ENCODE measurements at places on chromosomes 6 and 20. TPM values are rescaled to one million over a fixed set of nuclear protein-coding genes. Genes with fewer than 3 reads are reported as not detected.

- no peaks in the 10 kb centered on the region for H3K36me3 ChIP-seq
- H3K27ac ChIP-seq: no peak overlapping the region
- H3K27me3 ChIP-seq: peaks cover 19% of the 10 kb centered on the region
- H3K4me3 ChIP-seq: no peak overlapping the region
Measured at GRCh38 chr20:17520583-17520982, 10.6 kb downstream of the BFSP1 start.

DNA sequence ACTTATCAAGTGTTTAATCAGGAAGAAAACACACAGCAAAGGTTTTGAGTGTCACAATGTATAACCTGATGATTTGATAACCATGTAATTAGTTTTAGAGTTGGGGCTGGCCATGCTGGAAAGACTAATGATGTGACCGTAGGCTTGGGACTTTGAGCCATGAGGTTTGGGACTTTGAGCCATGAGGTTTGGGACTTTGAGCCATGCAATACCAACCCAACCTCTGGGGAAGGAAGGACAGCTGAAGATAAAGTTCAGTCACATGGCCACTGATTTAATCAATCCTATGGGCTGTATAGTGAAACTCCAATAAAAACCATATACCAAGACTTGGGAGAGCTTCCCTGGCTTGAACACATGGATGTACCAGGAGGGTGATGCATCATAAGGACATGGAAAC is 32.8 kb downstream of the SLC35B3 start:
- no peak overlapping the region for H3K27ac ChIP-seq
- no peak overlapping the region for H3K4me3 ChIP-seq
- no peaks in the 10 kb centered on the region for H3K27me3 ChIP-seq
- H3K36me3 ChIP-seq: peaks cover 1% of the 10 kb centered on the region
- H3K4me1 ChIP-seq: no peaks in the 10 kb centered on the region

The THBD gene
- total RNA-seq: not detected

- no peak overlapping the region for H3K27ac ChIP-seq
- H3K27me3 ChIP-seq: no peaks in the 10 kb centered on the region
- no peaks in the 10 kb centered on the region for H3K4me1 ChIP-seq
- H3K4me3 ChIP-seq: no peak overlapping the region
- no peak for DNase-seq
Measured at GRCh38 chr6:145529582-145529981, 205.7 kb downstream of the EPM2A start.

- H3K27me3 ChIP-seq: peaks cover 4% of the 10 kb centered on the region
- H3K27ac ChIP-seq: no peak overlapping the region
- no peaks in the 10 kb centered on the region for H3K4me1 ChIP-seq
- no peak overlapping the region for H3K4me3 ChIP-seq
Measured at GRCh38 chr20:13821876-13822275, 37.0 kb downstream of the NDUFAF5 start.

DNA sequence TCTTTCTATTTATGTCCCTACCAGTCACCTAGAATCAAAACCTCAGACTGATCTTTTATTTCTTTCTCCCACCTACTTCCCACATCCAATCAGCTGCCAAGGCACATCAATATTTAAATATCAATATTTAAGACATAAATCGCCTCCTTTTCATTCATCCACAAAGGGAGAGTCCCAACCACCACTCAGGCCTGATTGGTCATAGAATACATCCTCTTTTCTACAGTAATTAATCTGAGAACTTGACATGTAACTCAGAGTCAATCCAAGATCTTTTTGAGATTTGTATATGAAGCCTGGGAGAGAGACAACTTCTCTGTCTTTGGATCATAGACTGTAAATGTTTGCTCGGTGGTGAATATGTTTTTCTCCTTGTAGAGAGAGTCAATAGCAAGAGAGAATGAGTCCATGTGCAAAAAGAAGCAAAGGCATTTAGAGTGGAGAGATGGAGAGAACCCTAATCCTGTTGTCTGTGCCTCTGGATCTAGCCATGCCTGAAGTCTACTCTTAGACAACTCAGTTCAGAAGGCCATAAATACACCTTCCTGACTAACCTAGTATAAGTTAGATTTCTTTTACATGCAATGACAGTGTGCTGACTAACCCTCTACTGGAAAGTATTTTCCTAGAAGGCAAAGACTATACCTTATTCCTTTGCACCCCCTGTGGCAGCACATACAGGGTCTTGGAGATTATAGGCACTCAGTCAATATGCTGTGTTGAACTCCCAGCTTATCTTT is 12.1 kb upstream of the NEDD9 start:
- H3K4me3 ChIP-seq: no peak overlapping the region
- peaks cover 5% of the 10 kb centered on the region for H3K4me1 ChIP-seq
- DNase-seq: no peak
- peaks cover 47% of the 10 kb centered on the region for H3K36me3 ChIP-seq
- H3K27ac ChIP-seq: no peak overlapping the region

DNA sequence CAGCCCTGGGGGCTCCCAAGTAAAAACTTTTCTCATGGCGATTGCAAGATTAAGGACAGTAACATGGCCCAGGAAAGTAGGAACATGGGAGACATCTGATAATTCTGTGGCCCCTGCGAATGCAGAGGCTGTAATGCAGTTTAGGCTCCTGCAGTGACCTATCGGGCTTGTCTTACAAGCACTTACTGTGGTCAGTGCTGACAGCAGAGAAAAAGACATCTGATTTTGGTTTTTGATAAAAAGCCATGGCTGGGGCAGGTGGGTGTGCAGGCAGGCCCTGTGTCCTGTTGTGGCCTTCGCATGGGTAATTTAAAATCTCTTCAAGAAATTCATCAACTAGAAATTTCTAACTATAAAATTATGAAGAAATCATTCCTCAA is 19.3 kb upstream of the CCN6 start:
- H3K27ac ChIP-seq: no peak overlapping the region
- H3K4me3 ChIP-seq: no peak overlapping the region
- H3K36me3 ChIP-seq: no peaks in the 10 kb centered on the region
- H3K27me3 ChIP-seq: no peaks in the 10 kb centered on the region

GRCh38 chr20:1119128-1119505 is 715 bp downstream of the PSMF1 start:
- peak overlapping the region; percentile 93 for H3K4me3 ChIP-seq
- DNase-seq: no peak
- peak overlapping the region; percentile 82 for H3K27ac ChIP-seq
- no peaks in the 10 kb centered on the region for H3K27me3 ChIP-seq
- H3K36me3 ChIP-seq: peaks cover 52% of the 10 kb centered on the region

- no peak overlapping the region for H3K27ac ChIP-seq
- H3K27me3 ChIP-seq: no peaks in the 10 kb centered on the region
- H3K4me3 ChIP-seq: no peak overlapping the region
- no peaks in the 10 kb centered on the region for H3K4me1 ChIP-seq
Measured at GRCh38 chr20:57162362-57162652, 104.1 kb downstream of the BMP7 start.

DNA sequence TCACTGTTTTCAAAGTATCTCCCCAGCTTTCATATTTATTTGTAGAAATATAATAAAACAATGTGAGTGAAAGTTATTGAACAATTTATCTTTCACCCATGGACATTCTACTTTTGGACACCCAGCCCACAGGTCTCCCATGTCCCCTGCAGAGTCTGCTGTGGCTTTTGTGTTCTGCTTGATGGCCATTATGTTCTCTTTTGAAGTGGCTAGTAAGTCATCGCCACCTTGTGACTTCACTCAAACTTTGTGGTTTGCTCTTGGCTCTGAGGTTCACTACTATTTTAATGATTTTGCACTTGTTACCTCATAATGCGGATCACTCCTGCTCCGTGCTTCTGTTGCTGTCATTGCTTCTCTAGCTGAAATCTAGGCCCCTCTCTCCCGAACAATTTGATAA is 10.2 kb upstream of the DEFB113 start:
- DNase-seq: no peak
- peaks cover 3% of the 10 kb centered on the region for H3K4me1 ChIP-seq
- no peak overlapping the region for H3K4me3 ChIP-seq
- H3K36me3 ChIP-seq: no peaks in the 10 kb centered on the region
- no peaks in the 10 kb centered on the region for H3K27me3 ChIP-seq
- no peak overlapping the region for H3K27ac ChIP-seq

- no peak for DNase-seq
- H3K27ac ChIP-seq: no peak overlapping the region
- peaks cover 2% of the 10 kb centered on the region for H3K27me3 ChIP-seq
- no peak overlapping the region for H3K4me3 ChIP-seq
- H3K4me1 ChIP-seq: no peaks in the 10 kb centered on the region
Measured at GRCh38 chr6:150169609-150170008, 26.8 kb downstream of the PPP1R14C start.

- no peak for DNase-seq
- no peak overlapping the region for H3K4me3 ChIP-seq
- H3K36me3 ChIP-seq: no peaks in the 10 kb centered on the region
- no peak overlapping the region for H3K27ac ChIP-seq
- no peaks in the 10 kb centered on the region for H3K27me3 ChIP-seq
Measured at GRCh38 chr6:75896526-75896925, 147.5 kb downstream of the MYO6 start.

- peak overlapping the region; percentile 94 for H3K27ac ChIP-seq
- H3K27me3 ChIP-seq: no peaks in the 10 kb centered on the region
Measured at GRCh38 chr20:53750827-53751619, 157.4 kb upstream of the ZNF217 start.

The SAPCD1 gene
- 15.4 TPM for total RNA-seq

DNA sequence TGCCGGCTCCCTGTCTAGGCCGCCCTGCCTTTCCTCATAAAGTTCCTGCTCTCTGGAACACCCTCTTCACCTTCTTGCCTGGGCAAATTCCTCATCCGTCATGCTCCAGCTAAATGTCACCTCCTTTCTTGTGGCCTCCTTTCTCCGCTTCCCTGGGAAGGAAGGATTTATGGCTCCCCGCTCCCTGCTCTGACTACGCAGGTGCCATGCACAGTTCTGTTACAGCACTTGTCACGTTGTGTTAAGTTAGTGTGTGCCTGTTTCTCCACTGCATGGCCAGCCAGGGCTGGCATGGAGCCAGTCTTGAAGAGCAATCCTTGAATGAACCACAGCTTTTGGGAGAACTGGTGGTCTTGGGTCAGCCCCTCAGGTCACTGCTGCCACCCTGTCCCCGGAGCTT is 61.7 kb downstream of the CD40 start:
- no peaks in the 10 kb centered on the region for H3K36me3 ChIP-seq
- H3K27ac ChIP-seq: no peak overlapping the region
- H3K27me3 ChIP-seq: peaks cover 16% of the 10 kb centered on the region
- no peak overlapping the region for H3K4me3 ChIP-seq
- DNase-seq: no peak
- no peaks in the 10 kb centered on the region for H3K4me1 ChIP-seq

The GABRR1 gene
- total RNA-seq: not detected

GRCh38 chr20:57664924-57665588 is 44.8 kb downstream of the PMEPA1 start:
- peaks cover 5% of the 10 kb centered on the region for H3K4me1 ChIP-seq
- H3K27me3 ChIP-seq: no peaks in the 10 kb centered on the region
- H3K27ac ChIP-seq: no peak overlapping the region
- no peak overlapping the region for H3K4me3 ChIP-seq
- no peaks in the 10 kb centered on the region for H3K36me3 ChIP-seq

DNA sequence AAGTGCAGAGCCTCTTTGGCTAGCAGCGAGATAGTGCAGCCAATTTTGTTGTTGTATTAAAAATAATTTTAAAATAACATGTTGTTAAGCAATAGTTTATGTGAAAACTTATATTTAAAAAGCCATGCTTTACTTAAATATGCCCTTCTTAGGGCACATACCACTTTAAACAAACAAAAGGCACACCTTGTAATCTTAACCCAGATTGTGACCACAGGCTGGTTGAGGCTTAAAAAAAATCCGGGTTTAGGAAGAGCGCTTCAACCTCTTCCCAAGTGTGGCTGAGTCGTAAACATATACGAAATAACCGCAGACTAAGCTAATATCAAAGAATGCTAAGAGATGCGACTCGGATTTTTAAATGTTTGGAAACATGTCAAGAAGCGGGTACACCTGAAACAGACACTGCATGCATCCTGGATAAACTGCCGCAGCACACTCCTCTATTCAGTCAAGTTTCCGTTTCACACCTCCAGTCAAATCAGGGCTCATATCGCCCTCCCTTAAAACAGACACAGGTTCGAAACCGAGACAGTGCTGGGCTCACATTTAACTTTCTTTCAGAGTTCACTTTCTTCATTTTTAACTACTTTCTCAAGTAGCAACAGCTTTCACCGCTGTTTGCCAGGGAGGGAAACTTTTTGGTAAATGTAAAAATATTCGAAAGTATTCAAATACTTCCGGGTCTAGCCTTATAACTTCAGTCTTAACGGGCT is 1.5 kb downstream of the DEK start:
- peak; percentile 68 for DNase-seq
- H3K27ac ChIP-seq: peak overlapping the region; percentile 92
- peaks cover 53% of the 10 kb centered on the region for H3K4me1 ChIP-seq
- H3K4me3 ChIP-seq: peak overlapping the region; percentile 86
- H3K27me3 ChIP-seq: no peaks in the 10 kb centered on the region
- H3K36me3 ChIP-seq: peaks cover 59% of the 10 kb centered on the region
